ENCODE measurements at places on chromosomes 1 and 21. TPM values are rescaled to one million over a fixed set of nuclear protein-coding genes. Genes with fewer than 3 reads are reported as not detected.
A peak's percentile ranks its signal among the peaks of the same experiment; 100 is the strongest.

Gene NTRK1
- polyA plus RNA-seq: 1.1 TPM

DNA sequence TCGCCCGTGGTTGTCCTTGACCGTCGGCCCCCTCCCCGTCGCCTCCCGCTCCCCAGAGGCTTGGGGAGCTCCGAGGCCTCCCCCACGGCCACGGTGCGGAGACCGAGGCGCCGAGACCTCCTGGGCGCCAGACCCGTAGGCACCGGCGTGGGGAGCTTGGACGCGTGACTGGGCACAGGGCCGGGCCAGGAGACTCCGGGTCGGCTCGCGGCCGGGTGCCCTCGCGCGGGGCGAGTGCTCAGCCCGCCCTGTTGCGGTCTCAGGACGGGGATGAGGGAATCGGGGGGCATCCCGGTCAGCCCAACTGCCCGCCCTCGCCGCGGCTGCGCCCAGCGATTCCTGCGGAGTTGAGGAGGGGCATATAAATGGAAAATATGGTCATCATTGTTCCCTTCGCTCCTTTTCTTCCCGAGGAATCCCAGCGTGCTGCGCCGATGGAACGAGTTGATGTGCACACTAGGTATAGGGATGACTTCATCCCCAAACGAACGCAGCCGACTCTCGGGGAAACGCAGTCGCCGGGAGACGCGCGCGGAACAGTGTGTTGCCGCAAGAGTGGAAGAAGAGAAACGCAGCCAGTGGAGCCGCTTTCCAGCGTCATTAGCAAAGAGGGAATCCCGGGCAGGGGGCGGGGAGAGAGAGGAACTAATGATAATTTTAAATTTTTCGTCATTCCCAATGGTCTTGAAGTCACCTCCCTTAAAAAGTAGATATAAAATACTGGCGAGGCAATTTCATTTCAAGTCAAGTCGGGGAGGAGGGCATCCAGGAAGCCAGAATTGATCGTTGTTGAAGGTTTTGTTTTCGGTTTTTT, 747 bp upstream of the ENAH start:
- peak; percentile 82 for DNase-seq

- DNase-seq: no peak
Measured at GRCh38 chr1:65395887-65396612, 24.4 kb upstream of the LEPR start.

GRCh38 chr1:206796981-206797402, 24.7 kb upstream of the IL10 start:
- DNase-seq: no peak

Gene CYP4A11
- polyA plus RNA-seq: 0.22 TPM

GRCh38 chr21:42395905-42396651, at the start of gene TMPRSS3:
TSS of gene TMPRSS3 (minus strand) at chr21:42396052. CDS start at chr21:42395417, 635 bp downstream.
- no peak for DNase-seq

- peak; percentile 51 for DNase-seq
Measured at GRCh38 chr1:24199291-24199900, 12.3 kb upstream of the IFNLR1 start.

DNA sequence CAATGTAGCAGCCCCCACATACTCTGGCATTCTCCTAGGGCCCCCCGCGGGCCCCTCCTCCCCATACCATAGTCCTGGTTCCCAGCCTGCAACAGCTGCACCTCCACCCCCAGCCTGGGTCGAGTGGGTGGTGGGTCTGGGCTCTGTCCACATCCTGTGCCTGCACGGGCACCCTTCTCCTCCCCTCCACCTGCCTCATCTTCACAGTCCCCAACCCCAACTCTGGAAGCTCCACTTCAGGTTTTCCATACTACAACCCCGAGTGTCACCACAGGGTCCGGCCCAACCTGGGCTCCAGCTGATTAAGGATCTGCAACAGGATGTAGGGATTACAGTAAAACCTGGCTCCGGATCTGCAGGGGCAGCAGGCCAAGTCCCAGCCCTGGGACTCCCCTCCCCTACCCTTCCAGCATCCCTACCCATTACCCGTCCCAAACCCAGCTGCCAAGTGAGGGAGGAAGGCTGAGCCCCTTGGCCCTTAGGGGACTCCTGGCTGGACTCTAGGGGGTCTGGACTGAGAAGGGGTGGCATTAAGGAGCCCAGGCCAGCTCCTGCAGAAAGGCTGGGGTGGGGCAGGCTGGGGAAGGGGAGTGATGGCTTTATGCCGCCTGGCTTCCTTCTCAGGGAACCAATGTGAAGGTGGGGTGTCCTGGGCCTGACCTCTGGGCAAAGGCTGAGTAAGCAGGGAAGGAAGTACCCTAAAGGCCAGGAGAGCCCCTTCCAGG, 116.8 kb downstream of the CASZ1 start:
- DNase-seq: peak; percentile 61

Gene PAQR7
- polyA plus RNA-seq: 8.8 TPM

Gene SVBP
- polyA plus RNA-seq: 48.6 TPM

GRCh38 chr1:24293392-24294227, 25.5 kb upstream of the GRHL3 start:
- no peak for DNase-seq

GRCh38 chr1:181239086-181239485, 150.6 kb downstream of the IER5 start:
- no peak for DNase-seq

- DNase-seq: no peak
Measured at GRCh38 chr1:230376296-230376695, 49.8 kb downstream of the PGBD5 start.

All from hindlimb muscle (tissue), 1 donor.